ENCODE measurements at places on chromosomes 11 and 22.

DNA sequence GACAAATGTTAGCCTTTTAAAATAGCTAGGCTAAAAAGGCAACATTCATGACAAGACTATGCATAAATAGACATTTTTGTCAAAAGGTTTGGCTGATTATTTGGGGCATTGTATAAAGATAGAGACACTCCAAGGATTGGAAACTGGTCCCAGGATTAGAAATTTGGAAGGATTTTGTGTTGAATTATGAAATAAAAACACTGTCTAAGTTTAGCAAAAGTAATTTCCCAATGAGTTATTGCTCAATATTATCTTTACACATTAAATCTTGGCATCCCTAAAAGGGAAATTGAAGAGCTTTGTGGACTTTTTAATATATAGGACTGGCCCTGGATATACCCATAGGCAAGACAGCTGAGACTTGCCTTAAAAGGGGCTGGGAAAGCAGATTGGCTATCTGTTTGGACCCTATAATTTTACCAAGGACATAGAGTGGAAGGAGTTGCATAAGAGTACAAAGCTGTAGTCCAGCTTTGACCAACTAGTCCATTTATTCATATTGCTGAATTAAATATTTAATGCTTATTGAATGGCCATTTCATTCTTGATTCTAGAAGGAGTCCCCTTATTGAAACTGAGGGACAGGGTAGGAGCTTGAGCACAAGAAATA lies 382.7 kb downstream of the METTL15 start:
- no peak for DNase-seq

GRCh38 chr11:2590131-2590964 lies 109.4 kb downstream of the KCNQ1OT1 start:
- DNase-seq: no peak

DNA sequence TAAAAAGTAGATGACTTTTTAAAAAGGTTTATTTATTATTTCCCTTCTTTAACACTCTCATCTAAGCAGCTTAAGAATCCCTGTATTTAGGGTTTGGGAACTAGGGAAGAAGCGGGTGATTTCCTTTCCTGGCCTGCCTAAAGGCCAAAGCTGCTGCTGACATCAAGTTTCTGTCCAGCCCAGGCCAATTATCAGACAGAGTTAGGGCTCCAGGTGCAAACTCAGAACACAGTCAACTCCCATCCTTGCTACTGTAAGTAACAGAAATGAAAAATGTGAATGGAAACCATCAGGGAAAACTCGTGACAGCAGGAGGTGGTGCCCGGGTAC lies 108.9 kb downstream of the CCDC81 start:
- DNase-seq: no peak

DNA sequence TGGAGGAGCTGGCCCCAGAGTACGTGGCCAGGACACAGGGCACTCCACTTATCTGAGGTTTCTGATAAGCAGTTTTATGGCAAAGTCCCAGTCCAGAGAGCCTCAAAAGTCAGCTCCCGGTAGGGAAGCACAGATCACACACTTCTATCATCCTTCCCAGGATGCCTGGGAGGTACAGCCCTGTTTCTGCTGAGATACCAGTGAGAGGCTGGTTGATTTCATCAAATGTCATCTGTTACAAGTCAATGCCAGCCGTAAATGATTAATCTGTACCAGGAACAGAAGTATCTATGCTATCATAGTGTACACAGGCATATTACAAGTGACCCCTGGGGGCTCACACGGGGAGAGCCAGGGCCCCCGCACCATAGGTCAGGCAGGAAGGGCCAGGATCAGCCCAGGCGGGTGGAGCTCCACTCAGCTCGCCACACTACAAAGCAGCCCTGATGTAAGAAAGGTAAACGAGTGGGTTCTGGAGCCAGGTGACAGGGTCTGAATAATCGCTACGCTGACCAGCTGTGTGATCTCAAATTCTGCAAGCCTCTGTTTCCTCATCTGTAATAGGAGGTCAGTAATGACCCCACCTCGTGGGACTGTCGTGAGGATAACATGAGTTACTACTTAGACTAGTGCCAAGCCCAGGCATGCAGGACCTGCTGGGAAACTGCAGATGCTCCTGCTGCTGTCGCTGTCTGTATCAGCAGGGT lies 17.6 kb downstream of the PLA2G6 start:
- DNase-seq: no peak

DNA sequence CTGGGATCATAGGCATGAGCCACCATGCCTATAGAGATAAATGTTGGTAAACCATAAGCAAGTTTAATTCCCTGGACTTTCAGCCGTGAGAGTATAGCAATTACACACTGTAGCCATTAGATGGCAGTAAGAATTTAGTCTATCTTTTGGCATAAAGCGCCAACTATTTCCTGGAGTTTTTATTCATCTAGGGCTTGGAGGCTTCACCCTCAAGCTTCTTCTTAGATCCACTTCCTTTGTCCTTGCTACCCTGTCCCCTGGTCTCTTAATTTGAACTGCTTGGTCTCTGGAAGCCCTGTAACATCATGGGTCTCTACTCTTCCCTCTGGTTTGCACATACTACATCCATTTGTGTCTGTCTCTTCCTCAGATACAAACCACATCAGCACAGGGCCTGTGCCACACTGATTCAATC lies 38.2 kb downstream of the OR10A6 start:
- DNase-seq: no peak
